Activated CD4-positive, alpha-beta memory T cell treated with anti-CD3 and anti-CD28 coated beads for 36 hours (primary cell): ENCODE measurements at places on chromosomes 4 and X.

GRCh38 chrX:80578517-80579105, 158.4 kb downstream of the TENT5D start:
- no peak for DNase-seq

DNA sequence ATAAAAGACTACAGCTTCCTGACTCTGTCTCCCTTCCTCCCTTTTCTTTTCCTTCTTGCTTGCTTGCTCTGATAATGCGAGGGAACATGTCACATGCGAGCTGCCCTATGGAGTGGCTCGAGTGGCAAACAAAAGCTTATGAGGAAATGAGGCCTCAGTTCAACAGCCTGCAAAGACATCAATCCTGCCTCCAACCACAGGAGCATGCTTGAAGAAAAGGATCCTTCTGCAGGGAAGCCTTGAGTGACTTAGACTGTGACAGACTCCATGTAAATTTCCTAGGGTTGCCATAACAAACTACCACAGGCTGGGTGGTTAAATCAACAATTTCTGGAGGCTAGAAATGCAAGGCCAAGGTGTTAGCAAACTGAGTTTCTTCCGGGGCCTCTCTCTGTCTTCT, 152.5 kb downstream of the NR3C2 start:
- no peak for DNase-seq

GRCh38 chr4:15488136-15488535, 18.5 kb downstream of the CC2D2A start:
- no peak for DNase-seq

- DNase-seq: peak; percentile 47
Observed at GRCh38 chrX:118497180-118497818, 1.7 kb downstream of the DOCK11 start.

DNA sequence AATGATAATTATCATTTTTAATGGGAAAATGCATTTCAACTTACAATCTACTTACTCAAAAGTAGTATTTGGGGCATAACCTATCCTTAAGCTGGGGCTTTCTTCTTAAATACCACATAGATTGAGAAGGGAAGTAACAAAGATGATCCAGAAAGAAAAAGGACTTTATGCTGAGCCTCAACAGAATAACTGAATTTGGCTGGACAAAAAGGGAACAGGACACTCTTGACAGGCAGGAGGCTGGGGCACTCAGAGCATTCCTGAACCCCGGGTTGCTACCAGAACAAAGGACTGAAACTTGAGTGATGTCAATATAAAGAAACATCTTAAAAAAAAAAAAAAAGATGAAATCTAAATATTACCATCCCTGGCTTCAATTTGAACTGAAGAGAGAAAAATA, 23.9 kb downstream of the RELL1 start:
- DNase-seq: no peak

- no peak for DNase-seq
Observed at GRCh38 chr4:169707958-169708643, 49.6 kb downstream of the HPF1 start.

DNA sequence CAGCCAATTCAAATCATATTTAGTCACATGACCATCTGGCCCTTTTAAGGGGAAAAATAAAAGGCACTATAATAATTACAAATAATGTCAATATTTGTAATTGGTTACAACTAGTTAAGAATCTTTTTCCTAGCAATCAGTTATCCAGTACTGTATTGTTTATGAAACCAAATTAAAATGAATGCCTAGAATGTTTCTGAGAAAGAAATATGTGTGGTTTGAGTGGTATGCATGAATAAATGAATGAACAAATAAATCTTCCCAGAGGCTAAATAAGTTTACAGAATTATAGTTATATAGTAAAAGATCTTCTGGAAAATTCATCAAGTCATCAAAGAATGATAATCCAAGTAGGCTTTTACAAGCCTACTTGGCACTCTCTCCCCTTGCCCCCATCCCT, 55.8 kb upstream of the F8A3 start:
- DNase-seq: no peak

GRCh38 chr4:183504930-183505610, at the start of gene ING2:
TSS of gene ING2 (plus strand) at chr4:183505058. CDS start at chr4:183505196, 138 bp downstream.
- DNase-seq: no peak

DNA sequence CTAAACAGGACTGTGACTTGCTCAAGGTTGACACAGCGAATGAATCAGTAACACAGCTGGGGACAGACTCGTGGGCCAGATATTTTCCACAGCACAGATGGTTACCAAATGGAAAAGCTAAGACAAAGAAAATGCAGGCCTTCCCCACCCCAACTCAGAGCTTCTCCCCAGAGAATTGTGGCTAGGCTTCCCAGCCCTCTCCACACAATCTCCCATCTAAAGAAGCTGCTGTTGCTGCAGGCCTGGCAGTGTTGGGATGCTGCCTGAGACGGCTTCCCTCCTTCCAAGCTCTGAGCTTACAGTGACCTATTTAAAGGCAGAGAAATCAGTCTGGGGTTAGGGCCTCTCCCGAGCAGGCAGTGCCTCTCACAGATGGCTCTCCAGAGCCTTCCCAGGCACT, 46.5 kb upstream of the PGRMC1 start:
- DNase-seq: no peak

GRCh38 chr4:183920512-183920911, 15.4 kb downstream of the STOX2 start:
- DNase-seq: no peak

- peak; percentile 79 for DNase-seq
Observed at GRCh38 chr4:139556071-139556723, at the start of gene SETD7. TSS of gene SETD7 (minus strand) at chr4:139556219. CDS start at chr4:139556137, 82 bp downstream.

- no peak for DNase-seq
Observed at GRCh38 chr4:119559044-119559647, 69.5 kb downstream of the PDE5A start.

DNA sequence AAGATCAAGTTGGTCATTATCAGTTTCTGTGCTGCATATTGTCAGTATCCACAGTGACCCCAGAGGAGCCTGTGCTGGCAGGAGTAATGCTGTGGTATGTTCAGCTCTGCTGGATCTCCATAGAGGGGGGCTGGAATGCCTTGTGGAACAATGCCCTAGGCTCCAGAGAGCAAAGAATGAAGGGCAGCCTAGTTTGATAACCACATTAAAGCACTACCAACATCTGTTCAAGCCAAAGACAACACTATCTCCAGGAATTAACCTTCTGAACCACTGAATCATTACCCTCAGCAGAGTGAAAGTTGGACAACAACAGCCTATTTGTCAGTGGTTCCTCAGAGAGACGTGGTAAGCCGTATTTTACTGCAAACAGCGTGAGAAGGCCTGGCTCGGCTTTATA, 192.3 kb upstream of the CXorf66 start:
- no peak for DNase-seq

DNA sequence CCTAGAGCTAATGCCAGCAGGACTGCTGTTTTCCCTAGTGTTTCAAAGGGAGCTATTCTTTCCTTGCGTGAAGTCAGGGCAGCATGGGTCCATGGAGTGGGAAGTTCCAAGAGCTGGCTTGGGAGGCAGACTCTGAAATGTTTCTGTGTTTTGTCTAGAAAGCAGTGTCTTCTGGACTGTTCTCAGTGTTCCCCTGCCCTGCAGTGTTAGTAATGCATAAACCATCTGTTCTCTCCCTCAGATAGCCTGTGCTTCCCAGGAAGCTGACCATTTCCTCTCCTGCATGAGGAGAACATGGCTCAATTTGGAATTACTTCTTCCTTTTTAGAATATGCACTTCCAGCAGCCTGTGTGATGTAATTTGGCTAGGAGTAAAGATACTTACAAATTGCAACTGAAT, 116.7 kb upstream of the CXCL13 start:
- DNase-seq: no peak

DNA sequence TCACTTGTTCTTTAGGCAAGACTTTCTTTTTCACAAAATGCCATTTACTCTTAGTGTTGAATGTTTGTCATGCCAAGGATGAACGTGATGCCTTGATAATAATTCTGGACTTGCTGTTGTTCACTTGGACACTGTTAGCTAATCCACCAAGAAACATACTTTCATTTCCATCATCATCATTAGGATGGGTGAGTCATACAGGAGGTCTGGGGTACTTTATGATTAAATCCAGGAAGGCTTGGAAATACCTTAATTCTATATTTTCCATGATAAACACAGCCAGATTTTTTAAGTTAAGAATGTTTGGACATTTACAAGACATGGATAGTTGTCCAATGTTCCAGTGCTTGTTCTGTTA, 260.7 kb upstream of the GIMD1 start:
- no peak for DNase-seq

DNA sequence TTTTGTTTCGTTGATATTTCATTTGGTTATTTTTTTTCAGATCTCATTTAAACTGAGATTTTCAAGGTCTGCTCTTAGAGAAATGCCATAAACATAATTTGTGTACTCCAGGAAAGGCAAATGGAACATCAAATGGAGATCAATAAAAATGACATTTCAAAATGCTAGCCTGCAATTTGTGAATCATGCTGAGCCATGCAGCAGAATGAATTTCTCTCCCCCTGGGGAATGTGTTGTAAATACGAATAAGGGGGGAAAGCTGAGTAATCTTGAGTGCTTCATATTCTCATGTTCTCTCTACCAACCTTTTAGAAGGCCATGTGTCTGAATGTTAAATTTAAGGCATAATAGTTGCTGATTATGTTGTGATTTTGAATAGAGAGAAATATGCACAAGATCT, 7.8 kb downstream of the ZCCHC4 start:
- no peak for DNase-seq

DNA sequence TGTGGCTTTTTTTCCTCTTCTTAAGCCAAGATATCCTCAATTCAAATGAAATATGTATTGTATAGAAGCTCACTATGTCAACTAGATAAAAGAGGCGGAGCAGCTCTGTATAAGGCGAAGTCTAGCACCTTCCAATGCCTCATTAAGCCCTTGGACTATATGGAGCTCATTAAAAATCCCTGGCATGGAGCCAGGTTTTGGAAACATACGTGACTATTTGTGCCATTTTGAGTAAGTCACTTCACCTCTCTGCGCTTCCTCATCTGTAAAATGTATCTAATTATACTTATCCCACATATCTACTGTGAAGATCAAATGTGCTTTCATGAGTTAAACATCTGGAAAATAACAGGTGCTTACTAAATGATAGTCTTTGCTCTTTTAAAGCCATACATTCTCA, 57.2 kb downstream of the YIPF6 start:
- DNase-seq: no peak

GRCh38 chr4:123588631-123589241, 192.1 kb downstream of the SPRY1 start:
- DNase-seq: no peak

- no peak for DNase-seq
Observed at GRCh38 chr4:101931619-101932018, 141.1 kb downstream of the BANK1 start.

- no peak for DNase-seq
Observed at GRCh38 chrX:112846187-112846586, 5.6 kb upstream of the AMOT start.

DNA sequence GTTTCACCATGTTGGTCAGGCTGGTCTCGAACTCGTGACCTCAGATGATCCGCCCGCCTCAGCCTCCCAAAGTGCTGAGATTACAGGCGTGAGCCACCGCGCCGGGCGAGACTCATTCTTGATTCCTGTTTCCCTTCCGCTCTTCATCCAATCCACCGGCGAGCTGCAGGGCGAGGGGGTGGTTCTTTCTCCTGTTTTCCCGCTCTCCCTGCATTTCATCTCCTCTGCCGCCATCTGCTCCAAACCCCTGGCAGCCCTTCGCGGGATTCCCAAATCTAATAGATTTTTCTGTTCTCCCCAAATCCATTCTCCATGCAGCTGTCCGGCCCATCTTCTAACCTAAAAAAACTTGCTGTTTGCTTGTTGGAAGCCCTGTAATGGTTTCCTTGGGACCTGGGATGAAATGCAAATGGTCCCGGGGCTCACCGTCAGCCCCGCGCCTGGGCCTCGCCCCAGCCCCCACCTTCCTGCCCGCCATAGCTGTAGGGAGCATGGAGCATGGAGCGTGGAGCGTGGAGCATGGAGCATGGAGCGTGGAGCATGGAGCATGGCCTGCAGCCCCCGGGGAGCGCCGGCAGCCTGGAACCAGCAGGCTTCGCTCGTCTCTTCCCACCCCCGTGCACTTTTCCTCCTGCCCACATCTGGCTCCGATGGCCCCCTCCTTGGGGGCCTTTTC, 1.1 kb downstream of the ZFP42 start:
- DNase-seq: no peak

- no peak for DNase-seq
Observed at GRCh38 chr4:166366012-166366411, 493.0 kb downstream of the TLL1 start.

GRCh38 chr4:156659570-156659969, 312.0 kb downstream of the PDGFC start:
- no peak for DNase-seq

DNA sequence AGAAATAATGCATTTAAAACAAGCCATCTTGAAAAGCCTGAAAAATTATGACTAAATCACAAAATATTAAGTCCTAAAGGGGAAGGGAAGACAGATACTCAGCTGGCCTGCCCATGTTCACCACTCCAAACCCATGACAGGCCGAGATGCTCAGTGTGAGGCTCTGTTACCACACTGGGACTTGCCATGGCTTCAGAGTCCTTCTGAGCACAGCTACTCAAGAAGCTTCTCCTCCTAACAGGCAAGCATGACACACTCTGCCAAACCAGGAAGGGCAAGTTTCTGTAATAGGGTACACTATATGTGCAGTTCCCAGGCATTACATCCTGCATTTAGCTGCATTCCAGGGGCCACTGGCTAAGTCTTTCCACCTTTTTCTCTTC, 34.0 kb upstream of the CYBB start:
- DNase-seq: peak; percentile 15

DNA sequence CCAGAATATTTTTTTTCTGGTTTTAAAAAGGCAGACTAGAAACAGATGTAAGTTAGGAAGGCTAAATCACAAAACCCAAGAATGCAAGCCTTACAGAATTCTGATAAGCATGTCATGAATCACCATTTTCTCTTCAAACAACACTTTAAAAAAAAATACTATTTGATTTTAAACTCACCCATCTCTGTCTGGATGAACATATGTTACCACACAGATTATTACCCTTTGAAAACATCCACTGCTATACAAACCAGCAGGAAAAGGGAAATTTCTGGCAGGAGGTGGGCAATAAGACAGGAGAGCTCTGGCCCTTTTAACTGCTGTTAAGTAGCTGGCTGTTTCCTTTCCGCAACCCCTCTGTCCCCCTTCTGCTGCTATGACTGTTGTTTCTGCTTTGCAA, 317.7 kb upstream of the NOCT start:
- no peak for DNase-seq

- DNase-seq: no peak
Observed at GRCh38 chrX:138771047-138771446, 59.5 kb upstream of the FGF13 start.

DNA sequence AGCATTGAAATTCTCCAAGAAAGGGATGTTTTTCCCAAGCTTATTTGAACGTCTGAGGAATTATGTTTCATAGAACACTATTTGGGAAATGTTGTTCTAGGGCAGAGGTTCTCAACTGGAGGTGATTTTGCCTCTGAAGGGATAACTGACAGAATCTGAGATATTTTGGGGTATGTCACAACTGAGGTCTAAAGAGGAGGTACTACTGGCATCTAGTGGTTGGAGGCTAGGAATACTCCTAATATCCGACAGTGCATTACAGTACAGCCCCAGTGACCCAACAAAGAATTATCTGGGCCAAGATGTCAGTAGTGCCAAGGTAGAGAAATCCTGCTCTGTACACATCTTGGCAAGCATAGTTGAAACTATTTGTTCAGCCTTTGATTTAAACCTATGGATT, 6.4 kb downstream of the HSPA4L start:
- DNase-seq: no peak

- DNase-seq: no peak
Observed at GRCh38 chr4:38101563-38101962, 141.4 kb downstream of the PTTG2 start.
